DMS79 (cell line): ENCODE measurements at places on chromosomes 5 and 9.

DNA sequence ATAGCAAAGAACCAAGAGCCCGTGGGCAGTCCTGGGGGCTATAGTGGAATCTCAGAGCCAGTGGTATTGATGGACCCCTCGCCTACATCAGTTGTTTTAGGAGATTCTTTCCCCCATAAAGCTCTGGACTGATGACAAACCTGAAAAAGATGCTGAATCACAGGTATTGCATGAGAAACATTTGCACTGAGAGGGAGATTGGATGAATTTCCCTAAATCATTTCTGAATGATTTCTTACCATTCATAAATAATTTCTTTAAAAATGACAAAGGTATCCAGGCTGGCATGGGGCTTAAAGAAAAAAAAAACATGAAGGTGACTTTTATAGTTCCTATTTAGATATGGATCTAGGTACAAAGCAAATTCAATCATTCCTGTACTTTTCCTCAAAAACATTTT is 54.0 kb upstream of the SLIT3 start:
- DNase-seq: no peak

GRCh38 chr5:111582993-111583601 is 70.8 kb upstream of the STARD4 start:
- no peak for DNase-seq

DNA sequence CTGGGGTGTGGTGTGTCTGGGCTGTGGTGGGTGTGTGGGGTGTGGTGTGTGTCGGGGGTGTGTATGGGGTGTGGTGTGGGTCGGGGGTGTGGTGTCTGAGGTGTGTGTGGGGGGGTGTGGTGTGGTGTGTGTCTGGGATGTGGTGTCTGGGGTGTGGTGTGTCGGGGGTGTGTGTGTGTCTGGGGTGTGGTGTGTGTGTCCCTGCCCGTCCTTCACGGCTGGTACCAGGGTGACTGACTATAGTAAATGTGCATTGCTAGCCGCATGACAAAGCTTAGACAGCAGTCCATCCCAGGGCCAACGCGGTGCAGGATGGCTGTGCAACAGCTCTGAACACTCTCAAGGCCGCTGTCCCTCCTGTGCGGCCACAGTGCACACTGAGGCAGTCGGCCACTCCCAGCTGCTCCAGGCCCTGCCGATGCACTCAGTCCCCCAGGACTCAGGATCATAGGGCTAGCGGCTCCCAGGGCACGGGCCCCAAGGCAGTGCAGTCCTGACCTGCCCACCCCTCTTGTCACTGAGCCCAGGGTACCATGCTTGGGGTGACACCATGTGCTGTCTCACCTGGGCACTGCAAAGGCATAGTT is 54.0 kb downstream of the SECISBP2 start:
- DNase-seq: no peak

- no peak for DNase-seq
These were observed 81.6 kb upstream of the KLF4 start for GRCh38 chr9:107571148-107571547.

DNA sequence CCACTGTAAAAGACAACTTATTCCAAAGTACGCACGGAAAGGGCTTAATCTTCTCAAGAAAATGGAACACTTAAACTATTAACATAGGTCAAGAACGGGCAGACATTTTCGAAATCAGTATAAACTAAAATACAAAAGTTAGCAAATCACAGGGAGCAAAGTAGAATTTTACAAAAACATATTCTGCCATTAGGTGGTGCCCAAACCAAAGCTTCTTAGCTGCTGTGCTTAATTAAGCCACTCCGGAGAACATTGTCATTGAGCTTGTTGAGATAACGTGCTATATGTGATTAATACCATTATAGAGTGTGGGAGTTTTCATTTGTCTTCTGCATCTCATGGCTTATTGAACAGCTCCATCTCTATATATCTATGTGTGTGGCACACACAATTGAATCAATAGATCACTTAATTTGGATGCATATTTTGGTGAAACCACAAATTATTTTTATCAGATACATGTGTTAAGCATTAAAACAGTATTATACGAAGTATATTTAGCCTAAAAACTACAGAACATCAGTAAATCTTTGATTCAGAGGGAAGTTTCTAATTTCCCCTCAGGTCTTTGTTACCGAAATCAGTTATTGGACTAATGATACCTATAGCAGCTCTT is 23.4 kb downstream of the UBLCP1 start:
- no peak for DNase-seq

GRCh38 chr9:137505421-137506140 is 44.6 kb downstream of the PNPLA7 start:
- no peak for DNase-seq

GRCh38 chr9:76916231-76916630 is 10.3 kb upstream of the PRUNE2 start:
- DNase-seq: peak; percentile 21

- DNase-seq: no peak
These were observed 76.0 kb downstream of the ANKRD33B start for GRCh38 chr5:10639846-10640368.

- DNase-seq: no peak
These were observed 195.0 kb downstream of the FER start for GRCh38 chr5:108942701-108943100.

GRCh38 chr5:42720251-42720650 is 36.4 kb upstream of the CCDC152 start:
- DNase-seq: no peak

GRCh38 chr9:2018162-2018643 is 3.1 kb downstream of the SMARCA2 start:
- DNase-seq: no peak

DNA sequence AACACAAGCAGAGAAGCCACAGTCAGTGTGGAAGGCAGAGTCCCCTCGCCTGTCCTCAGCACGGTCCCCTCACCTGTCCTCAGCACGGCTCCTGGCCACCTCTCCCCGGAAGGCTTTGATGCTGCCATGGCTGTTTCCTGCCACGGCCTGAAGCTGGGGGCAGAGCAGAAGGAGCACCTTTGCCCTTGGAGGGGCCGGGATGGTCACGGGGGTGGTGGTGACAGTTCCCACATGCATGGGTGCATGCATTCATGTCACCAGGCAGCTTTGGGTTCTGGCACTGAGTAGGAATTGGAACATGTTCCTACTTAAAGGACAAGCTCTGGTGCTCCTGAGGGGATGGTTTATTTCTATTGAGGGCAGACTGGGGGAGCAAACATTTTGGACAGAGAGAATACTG is 57.8 kb upstream of the PHYKPL start:
- no peak for DNase-seq

DNA sequence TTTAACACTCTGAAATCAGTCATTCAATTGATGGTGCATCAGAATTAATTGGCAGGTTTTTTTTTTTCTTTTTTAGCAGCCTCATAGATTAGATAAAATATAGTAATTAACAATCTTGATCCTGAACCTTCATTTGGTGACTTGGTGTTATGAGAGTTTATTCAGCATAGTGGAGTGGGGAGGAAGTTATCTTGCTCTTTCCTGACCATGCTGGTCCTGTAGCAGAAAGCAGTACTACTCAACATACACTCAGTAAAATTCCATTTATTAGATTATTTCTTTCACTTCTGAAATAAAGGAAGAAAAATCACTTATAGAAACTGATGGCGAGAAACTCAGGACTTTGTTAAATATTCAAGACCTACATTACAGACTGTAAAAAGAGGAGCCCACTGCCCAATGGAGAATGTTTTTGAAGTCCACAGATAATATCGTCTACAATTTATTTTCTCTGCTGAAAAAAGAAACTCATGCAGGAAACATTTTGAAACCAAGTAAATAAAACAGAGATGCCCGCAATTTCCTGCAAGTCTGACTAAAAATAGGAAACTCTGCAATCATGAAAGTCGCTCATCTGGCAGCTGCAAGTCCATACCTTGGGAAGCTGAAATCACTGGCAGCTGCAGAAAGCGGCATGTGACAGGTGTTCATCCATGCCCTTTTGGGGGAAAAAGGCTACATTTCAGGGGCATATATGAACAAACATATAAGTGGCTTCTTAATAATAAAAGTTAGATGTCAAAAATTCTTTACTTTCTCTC is 233.2 kb upstream of the RFX3 start:
- no peak for DNase-seq

- DNase-seq: no peak
These were observed 42.6 kb downstream of the ADAMTSL1 start for GRCh38 chr9:18516514-18516913.

GRCh38 chr9:8349376-8349775 is 549.8 kb upstream of the DMAC1 start:
- no peak for DNase-seq

DNA sequence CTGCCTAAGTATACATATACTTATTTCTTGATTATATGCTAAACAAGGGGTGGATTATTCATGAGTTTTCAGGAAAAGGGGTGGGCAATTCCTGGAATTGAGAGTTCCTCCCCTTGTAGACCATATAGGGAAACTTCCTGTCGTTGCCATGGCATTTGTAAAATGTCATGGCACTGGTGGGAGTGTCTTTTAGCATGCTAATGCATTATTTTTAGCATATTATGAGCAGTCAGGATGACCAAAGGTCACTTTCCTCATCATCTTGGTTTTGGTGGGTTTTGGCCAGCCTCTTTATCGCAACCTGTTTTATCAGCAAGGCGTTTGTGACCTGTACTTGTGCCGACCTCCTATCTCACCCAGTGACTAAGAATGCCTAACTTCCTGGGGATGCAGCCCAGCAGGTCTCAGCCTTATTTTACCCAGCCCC is 80.9 kb downstream of the ALDH7A1 start:
- DNase-seq: no peak

- no peak for DNase-seq
These were observed 212.2 kb downstream of the SMARCA2 start for GRCh38 chr9:2227144-2227867.

GRCh38 chr5:60487476-60487875 is 212.5 kb downstream of the DEPDC1B start:
- peak; percentile 65 for DNase-seq

DNA sequence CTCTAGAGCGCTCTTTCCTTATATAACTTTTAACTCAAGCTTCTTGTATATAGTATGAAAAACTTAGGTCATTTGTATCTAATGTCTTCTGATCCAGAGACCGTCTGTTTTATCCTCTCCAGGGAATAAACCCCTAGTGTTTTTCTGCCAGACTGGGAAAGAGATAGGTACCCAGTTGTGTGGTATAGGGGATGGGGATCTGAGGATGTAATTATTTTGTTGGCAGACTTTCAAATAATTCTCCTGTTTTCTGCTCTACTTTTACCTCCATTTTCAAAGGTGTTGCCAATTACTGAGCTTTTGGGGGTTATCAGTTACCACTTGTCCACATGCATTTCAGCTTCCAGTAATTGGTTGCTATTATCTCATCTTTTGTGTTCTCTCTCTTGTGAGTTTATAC is 17.9 kb downstream of the CCDC171 start:
- DNase-seq: no peak

DNA sequence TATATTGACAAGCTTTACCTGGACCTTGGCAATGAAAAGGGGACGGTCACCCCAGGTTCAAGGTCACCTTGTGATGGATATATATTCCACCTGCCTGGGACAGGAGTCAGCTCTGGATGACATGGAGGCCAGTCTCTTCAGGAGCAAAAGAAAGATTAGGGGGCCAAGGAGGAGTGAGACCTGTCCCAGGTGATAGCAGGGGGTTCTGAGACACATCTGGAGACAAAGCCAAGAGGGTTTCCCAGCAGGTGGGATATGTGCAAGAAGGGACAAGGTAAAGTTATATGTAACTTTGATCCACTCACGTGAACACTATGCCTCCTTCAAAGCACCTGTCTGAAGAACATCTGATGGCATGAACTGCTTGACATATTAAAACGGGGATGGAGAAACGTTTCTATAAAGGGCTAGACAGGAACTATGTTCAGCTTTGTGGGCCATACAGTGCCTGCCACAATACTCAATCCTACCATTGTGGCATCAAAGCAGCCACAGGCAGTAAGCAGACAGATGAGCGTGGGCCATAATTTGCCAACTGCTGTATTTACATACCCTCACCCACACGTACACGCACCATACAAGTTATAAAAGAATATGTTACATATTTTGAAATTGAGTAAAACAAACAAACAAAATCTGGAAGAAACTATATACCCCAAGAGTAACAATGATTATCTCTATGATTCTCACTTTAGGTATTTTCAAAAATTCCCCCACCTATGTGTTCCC is 62.9 kb upstream of the ZNF622 start:
- DNase-seq: no peak

DNA sequence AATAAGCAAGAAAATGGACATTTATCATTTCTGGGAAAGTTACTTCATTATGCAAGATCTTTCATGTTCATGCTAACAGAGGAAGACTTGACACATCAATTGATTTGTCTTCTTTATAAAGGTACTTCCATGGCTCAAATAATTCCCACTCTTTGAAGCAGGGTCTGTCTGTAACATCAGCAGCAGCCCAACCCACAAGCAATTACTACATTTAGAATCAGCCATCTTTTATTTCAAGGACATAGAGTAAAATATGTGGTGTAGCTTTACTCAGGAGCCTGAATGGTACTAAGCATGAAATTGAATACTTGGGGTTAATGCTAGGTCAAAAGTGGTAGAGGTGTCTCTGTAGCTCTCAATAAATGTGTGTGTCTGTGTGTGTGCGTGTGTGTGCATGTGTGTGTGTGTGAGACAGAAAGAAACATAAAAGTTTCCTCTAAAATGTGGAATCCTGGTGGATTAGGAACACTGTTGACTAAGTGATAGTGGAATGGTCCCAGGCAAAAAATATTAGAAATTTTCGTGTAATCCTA is 581.1 kb downstream of the CAAP1 start:
- DNase-seq: no peak

- no peak for DNase-seq
These were observed 23.8 kb downstream of the ANXA2R start for GRCh38 chr5:43016217-43016779.

GRCh38 chr5:143213231-143213850 is 190.1 kb downstream of the NR3C1 start:
- no peak for DNase-seq

DNA sequence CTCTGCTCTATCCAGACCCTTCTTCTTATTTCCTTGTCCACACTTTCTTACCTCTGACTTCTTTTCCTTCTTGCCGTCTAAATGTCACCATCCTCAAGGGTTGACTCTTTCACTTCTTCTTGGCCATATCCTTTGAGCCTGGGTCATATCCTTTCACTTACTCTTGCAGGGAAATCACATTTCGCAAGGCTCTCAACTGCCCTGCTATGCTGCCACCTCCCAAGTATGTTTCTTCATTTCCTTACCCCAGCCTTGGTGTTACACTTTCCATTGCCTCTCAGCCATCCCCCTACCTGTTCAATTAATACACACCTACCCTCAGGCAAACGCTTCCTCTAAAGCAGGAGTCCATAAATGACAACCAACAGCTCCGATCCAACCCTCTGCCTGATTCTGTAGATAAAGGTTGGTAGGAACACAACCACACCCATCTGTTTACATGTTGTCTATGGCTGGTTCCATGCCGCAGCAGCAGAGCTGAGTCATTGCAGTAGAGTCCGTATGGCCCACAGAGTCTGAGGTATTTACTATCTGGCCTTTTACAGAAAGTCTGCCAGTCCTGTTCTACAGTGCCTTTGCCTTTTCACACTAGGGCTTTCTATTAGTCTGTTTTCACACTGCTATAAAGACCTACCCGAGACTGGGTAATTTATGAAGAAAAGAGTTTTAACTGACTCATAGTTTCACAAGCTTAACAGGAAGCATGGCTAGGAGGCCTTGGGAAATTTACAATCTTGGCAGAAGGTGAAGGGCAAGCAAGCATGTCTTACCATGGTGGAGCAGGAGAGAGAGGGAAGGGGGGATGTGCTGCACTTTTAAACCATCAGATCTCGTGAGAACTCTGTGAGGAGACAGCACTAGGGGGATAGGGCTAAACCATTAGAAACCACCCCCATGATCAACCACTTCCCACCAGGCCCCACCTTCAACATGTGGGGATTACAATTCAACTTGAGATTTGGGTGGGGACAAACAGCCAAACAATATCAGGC is 97.9 kb downstream of the SV2C start:
- DNase-seq: no peak
